Cerebellar cortex (tissue), 1 donor: ENCODE measurements at places on chromosomes 7 and 10.

- no peak for DNase-seq
Observed at GRCh38 chr7:111878785-111879184, 316.5 kb upstream of the IMMP2L start.

DNA sequence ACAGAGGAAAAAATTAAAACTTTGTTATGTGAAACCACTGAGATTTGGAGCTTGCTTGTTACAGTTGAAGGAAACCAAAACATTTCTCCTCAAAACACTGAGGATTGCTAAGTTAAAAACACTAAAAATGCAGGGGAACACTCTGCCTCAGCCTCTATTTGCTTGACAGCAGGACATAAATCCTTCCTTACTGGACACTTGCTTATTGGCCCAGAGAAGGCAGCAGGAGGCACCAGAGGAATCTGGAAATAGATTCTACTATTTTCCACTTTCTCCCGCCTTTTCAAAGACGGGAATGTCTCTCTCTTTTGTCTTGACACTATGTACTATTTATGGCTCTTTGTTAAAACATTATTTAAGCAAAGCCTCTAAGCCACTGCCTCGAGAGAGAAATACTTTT is 67.9 kb downstream of the MTURN start:
- peak; percentile 70 for DNase-seq

DNA sequence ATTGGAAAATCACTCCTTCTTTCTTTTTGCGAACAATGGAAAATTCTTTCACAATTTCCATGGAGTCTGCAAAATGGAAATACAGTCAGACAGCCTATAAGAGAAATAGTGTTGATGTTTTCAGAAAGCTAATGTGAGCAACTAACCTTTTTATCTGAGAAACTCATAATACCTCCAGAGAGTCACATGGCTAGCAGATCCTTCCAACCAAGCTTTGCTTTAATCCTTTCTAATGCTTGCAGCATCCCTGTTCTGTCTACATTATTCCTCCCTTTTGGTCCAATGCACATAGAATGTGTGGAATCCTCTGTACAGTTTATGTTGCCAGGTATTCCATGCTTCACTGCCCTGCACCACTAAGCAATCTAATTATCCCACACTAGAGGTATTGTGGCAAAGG is 717.5 kb upstream of the LRRN3 start:
- DNase-seq, result peak; percentile 14

DNA sequence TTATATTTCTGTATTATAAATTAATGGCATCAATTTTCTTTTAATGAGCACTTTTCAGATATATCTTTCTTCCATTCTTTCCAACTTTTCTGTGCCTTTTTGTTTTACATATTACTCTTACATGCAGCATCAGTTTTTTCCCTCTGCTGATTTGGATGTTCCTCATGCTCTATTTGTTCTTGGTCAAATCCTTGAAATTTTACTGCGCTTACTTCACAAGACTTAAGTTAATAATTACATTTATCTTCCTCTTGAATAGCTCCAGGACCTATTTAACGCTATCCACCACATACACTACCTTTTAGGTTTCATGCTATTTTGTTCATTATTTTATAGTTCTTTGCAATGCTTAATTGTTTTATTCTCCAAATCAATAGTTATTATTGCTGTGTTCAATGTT is 97.6 kb upstream of the CTTNBP2 start:
- DNase-seq, result no peak

- peak; percentile 23 for DNase-seq
Observed at GRCh38 chr7:90958647-90959046, 305.6 kb upstream of the FZD1 start.

- DNase-seq, result no peak
Observed at GRCh38 chr7:16851829-16852228, 30.0 kb downstream of the AGR3 start.

DNA sequence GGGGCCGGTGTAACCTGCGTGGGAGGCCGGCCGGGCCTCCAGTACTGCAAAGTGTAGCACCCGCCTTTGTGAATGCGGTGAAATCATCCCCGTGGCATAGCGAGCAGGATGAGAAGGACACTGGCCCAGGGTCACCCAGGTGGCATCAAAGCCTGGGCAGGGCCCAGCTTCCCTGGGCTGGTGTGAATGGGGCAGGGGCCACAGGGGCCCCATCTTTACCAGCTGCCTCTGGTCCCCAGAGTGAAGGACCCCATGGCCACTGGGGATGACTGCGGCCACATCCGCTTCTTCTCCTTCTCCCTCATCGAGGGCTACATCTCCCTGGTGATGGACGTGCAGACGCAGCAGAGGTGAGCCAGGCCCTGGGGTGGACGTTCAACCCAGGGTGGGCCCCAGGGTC is 53.8 kb downstream of the RCC1L start:
- no peak for DNase-seq

- no peak for DNase-seq
Observed at GRCh38 chr10:7477538-7478334, 66.9 kb upstream of the SFMBT2 start.

GRCh38 chr7:47574482-47575329 is 7.2 kb downstream of the TNS3 start:
- DNase-seq, result no peak

DNA sequence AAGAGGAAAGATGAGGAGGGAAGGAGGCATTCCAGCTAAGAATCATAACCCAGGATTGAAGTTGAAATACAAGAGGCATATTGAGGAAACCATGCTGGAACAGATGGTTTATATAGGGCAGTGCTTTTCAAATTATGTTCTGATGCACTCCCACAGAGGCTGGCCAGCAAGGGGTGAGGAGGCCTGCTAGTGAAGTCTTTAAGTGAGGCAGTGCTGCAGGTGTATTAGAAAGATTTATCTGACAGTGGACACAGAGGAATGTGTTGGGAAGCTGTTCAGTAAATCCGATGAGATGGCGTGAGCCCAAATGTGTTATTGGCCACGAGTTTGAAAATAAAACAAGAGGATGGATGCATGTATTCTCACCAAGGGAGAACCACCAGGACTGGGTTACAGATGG is 28.6 kb downstream of the REEP3 start:
- peak; percentile 83 for DNase-seq

- no peak for DNase-seq
Observed at GRCh38 chr7:43463401-43463980, 119.4 kb upstream of the STK17A start.

GRCh38 chr7:5414916-5415315 is 8.7 kb downstream of the TNRC18 start:
- peak; percentile 55 for DNase-seq

DNA sequence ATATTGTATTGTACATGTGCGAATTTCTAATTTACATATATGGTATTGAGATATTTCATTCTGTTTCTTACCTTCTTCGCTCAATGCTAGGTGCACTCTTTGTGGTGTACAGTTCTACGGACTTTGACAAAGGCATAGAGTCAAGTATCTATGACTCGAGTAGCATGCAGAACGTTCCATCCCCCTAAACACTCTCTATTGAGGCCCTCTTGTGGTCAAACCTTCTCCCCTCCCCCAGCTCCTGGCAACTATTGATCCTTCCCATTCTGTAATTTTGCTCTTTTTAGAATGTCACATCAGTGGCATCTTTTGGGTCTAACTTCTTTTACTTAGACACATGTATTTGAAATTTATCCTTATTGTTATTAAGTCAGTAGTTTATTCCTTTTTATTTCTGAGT is 30.7 kb upstream of the GDF10 start:
- DNase-seq, result no peak

DNA sequence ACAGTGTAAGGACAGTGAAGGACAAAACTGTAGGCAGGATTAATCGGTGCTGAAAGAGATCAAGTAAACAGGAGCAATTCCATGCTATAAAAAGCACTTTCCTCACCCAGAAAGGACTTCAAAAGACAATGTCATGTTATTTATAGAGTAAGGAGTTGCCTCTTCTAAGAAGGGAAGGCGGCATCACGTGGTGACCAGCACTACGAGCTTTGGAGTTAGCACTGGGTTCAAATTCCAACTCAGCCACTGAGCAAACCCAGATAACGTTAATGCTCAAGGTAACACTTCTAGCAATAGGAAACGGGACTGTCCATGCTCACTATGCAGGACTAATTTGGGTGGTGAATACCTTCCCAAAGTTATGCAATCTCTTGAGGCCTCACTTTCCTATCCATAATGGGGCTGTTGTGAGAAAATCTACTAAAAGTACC is 715 bp upstream of the PANK1 start:
- no peak for DNase-seq

DNA sequence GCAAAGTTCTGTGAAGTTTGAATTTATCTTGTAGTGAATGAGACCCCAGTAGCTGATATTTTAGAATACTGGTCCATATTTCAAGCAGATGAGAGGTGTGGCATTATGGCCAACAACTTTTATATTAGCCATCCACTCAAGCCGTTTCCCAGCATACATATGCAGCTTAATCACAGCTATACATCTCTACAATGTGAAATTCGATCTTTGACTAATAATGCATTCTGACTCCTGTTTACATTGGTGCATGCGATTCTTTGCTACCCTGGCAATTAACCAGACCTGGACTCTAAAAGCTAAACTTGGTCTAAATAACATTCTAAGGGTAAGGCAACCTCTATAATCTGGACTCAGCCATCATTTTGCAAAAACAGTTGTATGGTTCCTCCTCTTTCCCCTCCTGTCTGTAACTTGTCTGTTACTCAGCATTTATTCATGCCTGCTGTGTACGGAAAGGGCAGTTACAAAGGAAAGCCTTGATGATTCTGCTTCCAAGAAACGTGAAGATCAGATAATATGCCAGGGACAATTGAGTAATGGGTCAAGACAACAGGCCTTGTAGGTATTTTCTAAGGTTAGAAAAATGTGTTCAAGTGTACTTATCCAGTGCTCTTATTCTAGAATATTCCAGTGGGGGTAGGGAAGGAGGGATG is 50.6 kb downstream of the PNLIPRP2 start:
- no peak for DNase-seq

- DNase-seq, result no peak
Observed at GRCh38 chr7:74511345-74511744, 57.6 kb downstream of the GTF2IRD1 start.

GRCh38 chr10:72370201-72370722 is 15.5 kb upstream of the DNAJB12 start:
- no peak for DNase-seq
